ENCODE measurements at places on chromosomes 1 and 21.

GRCh38 chr1:211114446-211114845 lies 19.5 kb downstream of the KCNH1 start:
- DNase-seq, result no peak

GRCh38 chr1:7153464-7153863 lies 368.2 kb downstream of the CAMTA1 start:
- no peak for DNase-seq

DNA sequence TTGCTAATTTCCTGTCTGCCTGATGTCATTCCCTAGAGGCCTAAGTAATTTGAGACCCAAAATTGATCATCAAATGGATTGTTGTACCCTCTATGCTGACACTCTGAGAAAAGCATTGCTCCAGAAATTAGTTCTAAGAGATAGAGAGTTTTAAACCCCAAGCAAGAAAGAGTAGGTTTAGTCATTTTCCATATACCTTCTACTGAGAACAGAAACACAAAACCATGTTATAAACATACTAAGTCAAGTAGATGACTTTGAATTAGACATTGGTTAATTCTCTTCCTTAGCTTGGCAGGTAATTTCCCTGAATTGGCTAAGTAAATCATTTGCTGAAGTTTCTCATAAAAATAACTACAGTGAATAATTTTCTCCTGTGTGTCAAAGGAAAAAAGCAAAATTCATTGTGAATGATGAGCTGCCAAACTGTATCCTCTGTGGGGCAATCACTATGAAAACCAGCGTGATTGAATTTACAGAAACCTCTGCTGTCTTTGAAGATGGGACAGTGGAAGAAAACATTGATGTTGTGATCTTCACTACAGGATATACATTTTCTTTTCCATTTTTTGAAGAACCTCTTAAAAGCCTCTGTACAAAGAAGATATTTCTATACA lies 20.1 kb downstream of the FMO4 start:
- no peak for DNase-seq

DNA sequence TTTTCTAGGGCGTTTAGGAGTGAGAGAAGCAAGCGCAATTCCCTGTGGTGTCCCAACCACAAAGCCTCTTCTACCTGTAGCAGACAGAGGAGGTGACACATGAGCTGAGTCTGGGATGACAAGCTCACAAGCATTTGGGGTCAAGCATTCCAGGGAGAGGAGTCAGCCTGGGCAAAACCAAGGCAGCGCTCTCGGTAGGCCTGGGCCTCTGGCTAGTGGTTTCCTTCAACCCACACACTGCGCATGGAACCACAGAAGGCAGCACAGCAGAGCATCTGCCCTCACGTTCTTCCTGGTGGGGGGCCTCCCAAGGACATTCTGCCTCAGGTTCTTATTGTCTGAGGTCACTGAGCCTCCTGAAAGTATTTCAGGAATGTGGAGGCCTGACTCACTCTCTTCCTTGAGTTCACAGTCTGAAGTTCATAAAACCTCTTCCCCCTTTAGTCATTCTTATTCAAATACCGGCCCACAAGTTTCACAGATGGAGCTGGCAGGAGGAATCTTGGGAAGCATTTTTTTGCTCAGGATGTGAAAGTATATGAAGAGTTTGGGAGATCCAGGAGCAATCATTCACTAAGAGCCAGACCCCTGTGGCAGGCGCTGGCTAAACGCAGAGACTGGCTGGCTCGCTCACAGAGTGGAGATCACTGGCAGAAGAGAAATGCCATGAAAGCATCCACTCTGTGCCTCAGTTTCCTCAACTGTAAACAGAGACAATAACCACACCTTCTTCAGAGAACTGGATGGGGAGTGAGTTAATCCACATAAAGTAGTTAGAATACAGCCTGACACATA lies 26.8 kb downstream of the CCN1 start:
- peak; percentile 93 for DNase-seq

- DNase-seq, result no peak
These were observed 72.9 kb downstream of the AGPAT3 start for GRCh38 chr21:43937891-43938309.

DNA sequence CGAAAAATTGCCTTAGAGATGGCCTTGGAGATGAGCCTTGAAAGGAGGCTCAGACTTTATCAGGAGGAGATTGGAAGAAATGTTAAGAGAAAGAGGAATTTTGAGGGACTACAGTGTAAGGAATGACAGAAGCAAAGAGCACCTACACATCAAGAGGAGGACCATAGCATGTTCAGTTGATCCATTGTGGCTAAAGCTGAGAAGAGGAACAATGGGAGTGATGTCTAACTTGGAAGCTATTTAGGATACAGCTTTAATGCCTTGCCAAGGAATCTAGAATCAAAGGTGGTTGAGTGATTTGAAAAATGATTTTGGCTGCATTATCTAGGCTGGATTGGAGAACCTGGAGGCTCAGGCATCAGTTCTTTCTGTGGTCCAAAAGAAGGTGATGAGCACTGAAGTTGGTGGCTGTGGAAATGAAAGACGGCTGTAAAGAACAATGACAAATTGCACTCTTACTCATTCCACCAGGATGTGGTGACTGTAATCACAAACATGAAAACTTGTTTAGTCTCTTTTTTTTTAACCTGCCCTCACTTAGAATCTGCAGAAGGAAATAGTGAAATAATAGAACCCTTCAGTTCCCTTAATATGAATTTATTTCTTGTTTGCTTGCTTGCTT lies 11.3 kb downstream of the FAM20B start:
- peak; percentile 8 for DNase-seq

GRCh38 chr1:7077970-7078369 lies 292.7 kb downstream of the CAMTA1 start:
- DNase-seq, result no peak

GRCh38 chr1:204196068-204196795 lies at the start of gene KISS1:
KISS1 (minus strand) TSS chr1:204196491; CDS start chr1:204192876, 3,615 bp downstream.
- no peak for DNase-seq

- no peak for DNase-seq
These were observed 281.6 kb downstream of the BRINP3 start for GRCh38 chr1:190196020-190196419.

- DNase-seq, result no peak
These were observed 158.4 kb downstream of the ZZZ3 start for GRCh38 chr1:77524038-77524437.

GRCh38 chr1:100187912-100188311 lies 9.9 kb upstream of the LRRC39 start:
- no peak for DNase-seq

GRCh38 chr21:27649323-27649722 lies 682.4 kb upstream of the ADAMTS5 start:
- DNase-seq, result peak; percentile 17

DNA sequence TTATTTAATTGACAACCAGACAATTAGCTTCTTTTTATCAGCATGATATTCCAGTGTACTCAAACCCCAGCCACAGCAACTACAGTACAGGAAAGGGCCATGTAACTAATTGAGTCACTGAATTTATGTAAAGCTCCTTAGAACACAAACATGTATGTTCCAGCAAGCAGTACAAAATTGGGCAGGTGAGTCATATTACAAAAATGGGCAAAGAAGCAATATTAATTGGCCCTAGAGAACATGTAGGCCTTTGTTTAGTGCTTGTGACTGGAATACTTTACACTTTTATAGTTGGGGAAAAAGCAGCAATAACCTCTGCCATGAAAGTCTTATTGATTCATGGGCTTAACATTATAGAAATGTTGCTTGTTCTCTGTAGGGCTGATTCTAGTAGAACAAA lies 31.8 kb downstream of the CLEC20A start:
- DNase-seq, result peak; percentile 13

GRCh38 chr1:164583835-164584539 lies 25.0 kb downstream of the PBX1 start:
- DNase-seq, result no peak

- DNase-seq, result peak; percentile 65
These were observed 6.1 kb downstream of the SKI start for GRCh38 chr1:2233997-2234761.

DNA sequence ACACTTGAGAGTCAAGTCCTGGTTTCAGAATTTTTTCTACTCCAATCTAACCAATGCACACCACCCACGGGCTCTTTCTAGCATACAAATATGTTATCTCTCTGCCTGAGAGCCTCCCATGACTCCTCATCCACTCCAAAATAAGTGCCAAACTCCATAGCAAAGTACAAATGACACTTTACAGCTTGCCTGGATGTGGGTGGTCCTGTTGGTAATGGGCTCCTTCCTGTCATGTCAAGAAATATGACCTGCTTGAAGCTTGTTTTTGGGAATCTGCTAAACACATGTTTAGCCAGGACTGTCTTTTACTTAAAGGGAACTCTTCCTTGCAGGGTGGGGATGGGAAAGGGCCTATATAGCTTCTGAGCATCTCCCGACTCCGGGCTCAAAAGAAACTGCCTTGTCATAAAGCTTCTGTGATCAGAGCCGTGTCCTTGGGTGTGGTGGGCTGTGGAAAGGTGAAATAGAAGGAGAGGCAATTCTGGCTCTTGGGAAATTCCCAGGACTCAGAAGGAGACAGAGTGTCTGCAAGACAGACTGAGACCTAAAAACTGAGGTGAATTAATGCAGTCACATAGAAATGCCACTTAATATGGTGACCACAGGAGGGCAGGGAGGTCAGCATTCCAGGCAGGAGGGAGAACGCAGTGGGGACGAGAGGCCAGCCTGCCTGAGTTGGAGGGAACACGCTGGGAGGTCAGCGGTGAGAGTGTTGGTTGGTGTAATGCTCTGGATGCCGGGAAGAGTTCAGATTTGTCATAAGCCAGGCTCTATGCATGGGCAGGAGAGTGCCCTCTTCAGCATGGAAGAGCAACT lies 6.1 kb upstream of the IGFN1 start:
- DNase-seq, result peak; percentile 80

GRCh38 chr1:119779869-119780356 lies 11.2 kb upstream of the HMGCS2 start:
- no peak for DNase-seq

DNA sequence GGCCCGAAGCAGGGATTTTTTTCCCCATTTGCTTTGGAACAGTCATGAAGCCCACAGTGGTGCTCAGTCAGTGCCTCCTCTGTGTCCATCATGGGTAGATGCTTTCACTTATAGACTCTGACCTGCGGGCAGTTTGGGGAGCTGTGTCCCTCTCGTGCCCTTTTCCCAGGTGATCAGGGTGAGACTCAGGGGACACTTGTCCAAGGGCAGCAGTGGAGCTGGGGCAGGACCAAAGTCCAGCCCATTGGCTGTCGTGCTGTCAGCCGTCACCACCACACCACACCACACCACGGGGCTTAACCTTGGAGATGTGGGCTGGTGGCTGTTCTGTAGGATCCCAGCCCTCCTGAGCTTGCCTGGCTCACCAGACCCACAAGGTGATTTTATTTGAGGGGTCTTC lies 34.9 kb downstream of the SIM2 start:
- DNase-seq, result no peak

DNA sequence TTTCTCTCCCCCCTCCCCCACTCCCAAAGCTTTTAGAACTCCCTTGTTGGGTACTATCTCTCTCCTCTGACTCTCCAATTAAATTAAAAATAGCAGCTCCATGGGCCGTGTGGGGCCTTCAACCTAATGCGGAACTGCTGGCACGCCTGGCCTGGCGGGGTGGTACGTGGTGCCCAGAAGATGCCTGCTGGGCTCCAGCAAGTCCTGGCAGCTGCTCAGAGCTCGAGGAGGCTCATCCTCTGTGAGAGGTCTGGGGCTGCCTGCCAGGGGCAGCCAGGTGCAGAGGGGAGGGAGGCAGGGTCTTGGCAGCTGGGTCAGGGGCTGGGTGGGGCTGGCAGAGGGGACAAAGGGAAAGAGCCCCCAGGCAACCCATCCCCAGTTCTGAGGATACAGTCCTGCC lies 74.4 kb downstream of the ACTL8 start:
- no peak for DNase-seq

DNA sequence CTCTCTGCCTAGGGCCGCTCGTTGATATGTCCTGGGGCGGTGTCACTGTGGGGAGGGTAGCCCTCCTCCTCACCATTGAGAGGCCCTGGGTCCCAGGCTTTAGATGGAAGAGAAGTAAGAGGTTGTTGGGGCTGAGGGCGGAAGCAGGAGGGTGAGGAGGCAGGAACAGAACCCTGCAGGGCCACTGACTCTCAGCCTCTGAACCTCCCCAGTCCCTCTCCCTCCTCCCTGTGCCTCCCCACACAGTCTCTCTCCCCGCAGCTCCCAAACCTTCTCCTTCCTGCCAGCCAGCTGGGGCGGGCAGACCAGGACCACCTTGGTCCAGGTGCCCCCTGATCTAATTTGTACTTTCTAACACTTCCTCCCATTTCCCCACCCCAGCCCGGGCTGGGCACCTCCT lies 14.3 kb upstream of the FAM131C start:
- no peak for DNase-seq

DNA sequence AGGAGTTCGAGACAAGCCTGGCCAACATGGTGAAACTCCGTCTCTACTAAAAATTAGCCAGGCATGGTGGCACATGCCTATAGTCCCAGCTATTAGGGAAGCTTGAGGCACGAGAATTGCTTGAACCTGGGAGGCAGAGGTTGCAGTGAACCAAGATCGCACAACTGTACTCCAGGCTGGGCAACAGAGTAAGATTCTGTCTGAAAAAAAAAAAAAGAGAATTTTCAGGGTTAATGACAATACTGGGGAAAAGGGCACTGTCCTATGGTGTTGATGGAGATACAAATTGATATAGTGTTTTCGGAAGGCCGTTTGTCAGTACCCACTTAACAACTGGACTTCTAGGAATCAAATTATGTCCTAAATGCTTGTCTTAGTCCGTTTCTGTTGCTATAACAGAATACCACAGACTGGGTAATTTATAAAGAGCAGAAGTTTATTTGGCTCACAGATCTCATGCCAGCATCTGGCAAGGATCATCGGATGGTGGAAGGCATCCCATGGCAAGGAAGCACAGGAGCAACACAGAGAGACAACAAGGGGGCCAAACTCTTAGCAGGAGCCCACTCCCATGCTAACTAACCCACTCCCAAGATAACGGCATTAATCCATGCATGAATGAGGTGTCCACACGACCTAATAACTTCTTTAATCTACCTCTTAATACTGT lies 41.3 kb downstream of the ZBTB8A start:
- DNase-seq, result no peak

GRCh38 chr1:116002781-116003420 lies 26.6 kb downstream of the SLC22A15 start:
- no peak for DNase-seq

GRCh38 chr1:28505406-28506187 lies at the start of gene RCC1:
RCC1 (plus strand) TSS chr1:28506043; CDS start chr1:28529867, 23,824 bp downstream.
- DNase-seq, result peak; percentile 99

DNA sequence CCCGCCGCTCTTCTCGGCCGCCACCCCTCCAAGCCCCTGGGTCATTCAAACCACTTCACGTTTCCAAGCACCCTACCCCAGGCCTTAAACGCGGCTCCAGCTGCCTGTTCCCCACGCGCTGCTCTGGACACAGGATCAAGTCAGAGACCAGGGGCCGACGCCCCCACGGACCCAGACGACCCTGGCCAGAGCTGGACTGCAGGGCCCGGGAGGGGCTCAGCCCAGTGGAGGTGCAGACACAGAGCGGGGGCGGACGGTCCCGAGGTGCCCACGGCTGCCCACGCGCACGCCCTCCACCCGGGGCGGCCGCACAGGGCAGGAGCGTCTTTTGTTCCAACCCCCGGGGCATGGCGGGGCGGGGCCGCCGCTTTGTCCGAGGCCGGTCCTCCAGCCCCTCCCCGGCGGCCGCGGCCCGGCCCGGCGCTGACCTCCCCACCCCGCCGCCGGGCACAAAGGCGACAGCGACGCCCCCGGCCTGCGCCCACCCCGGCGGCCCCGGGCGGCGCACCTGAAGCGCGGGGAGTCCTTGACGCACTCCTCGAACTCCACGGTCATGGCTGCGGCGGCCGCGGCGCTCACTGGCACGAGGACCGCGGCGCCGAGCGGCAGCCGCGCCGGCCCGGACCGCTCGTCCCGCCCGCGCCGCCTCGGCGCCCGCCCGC lies 338 bp downstream of the ACAP3 start:
- no peak for DNase-seq

- DNase-seq, result no peak
These were observed 5.6 kb upstream of the DR1 start for GRCh38 chr1:93340090-93340489.

GRCh38 chr1:76687307-76688175 lies 179.7 kb upstream of the ST6GALNAC5 start:
- DNase-seq, result no peak
